ENCODE measurements at places on chromosomes 7 and 10.

GRCh38 chr7:67267914-67268313 is 271.3 kb downstream of the TYW1 start:
- no peak for DNase-seq

GRCh38 chr7:27251136-27251651 is 8.6 kb downstream of the EVX1 start:
- no peak for DNase-seq

- DNase-seq: no peak
Measured at GRCh38 chr10:89213191-89213808, 6.2 kb upstream of the CH25H start.

- DNase-seq: no peak
Measured at GRCh38 chr7:5635461-5636445, 145.7 kb downstream of the RNF216 start.

DNA sequence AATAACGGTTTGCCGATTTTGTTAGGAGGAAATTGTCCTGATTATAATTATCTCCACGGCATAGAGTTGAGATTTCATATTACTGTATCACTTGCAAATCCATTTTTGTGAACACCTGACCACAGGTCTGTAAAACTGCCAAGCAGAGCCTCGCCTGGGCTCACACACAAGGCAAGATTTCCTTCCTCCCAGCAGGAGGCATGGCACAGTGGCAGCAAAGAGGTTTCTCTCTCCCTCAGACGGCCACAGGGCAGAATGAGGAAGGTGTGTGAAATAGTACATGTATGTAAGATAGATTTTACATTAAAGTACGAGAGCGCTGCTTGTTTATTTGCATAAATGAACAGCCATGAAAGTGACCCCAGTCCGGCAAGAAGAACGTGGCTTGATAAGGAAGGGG is 130.1 kb downstream of the CELF2 start:
- no peak for DNase-seq

GRCh38 chr10:20614911-20615310 is 282.2 kb downstream of the NEBL start:
- no peak for DNase-seq

GRCh38 chr10:58486821-58487220 is 25.9 kb upstream of the BICC1 start:
- no peak for DNase-seq

- DNase-seq: no peak
Measured at GRCh38 chr7:12721286-12721830, 33.9 kb downstream of the ARL4A start.

DNA sequence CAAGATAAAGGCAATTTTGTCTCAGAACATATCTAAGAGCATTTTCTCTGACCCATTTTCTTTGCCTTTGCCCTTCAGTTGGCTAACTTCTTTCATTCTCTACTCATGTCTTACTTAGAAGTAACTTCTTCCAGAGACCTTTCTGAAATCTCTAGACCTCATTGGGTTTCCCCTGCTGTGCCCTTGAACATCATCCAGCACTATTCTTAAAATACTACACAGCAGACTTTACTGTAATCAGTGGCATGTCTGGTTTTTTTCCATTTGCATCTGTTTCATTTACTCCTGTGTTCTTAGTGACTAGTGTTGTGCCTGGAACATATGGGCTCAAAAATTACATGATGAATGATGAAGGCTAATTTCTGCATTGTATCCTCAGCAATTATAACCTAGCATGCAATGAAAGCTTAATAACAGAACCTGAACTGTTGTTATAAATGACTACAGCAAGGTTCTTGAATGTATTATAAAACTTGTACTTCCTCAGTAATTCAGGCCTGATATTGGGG is 301.9 kb downstream of the CDK14 start:
- no peak for DNase-seq

DNA sequence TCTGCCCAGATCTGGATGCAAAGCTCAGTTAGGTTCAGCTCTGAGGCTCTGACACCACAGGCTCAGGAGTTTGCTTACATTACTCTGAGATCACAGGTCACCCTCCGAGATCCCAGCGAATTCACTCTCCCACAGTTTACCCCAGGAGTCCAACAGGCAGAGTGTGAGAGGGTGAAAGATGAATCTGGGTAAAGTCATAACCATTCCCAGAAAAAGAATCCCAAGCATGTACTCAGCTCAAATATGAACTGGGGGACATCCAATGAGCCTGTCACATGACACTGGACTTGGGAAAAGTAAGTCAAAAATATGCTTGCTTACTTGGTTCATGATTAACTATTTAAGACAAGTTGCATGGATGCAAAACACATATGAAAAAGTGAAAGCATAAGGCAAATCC is 110.3 kb upstream of the ARID5B start:
- no peak for DNase-seq

DNA sequence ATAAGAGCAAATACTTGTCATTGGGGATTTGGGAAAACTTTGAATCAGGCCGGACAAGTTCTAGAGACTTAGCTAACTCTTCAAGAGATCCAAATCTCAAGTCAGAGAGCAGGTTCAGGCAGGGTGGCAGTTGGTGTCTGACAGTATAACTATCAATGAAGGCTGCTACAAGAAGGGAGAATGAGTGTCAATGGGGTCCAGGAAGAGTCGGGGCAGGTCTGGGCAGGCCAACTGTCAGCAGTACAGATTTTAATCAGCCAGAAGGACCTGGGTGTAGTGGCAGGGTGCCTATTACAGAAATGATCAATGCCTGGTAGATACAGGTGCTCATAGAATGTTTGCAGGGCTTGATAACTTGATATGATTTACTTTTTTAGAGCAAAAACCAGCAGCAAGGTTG is 751.1 kb downstream of the GRM8 start:
- DNase-seq: no peak

- no peak for DNase-seq
Measured at GRCh38 chr10:14438576-14438975, 107.9 kb upstream of the FRMD4A start.

Measured in stimulated activated CD4-positive, alpha-beta T cell treated with anti-CD3 and anti-CD28 coated beads, Interleukin-12 subunit alpha, Interleukin-12 subunit beta, amount 100 ng/mL, for 48 hours (primary cell).